ENCODE measurements at places on chromosomes 16 and 17. TPM values are rescaled to one million over a fixed set of nuclear protein-coding genes. Genes with fewer than 3 reads are reported as not detected.

- no peak for DNase-seq
Observed at GRCh38 chr16:28171816-28172215, 39.9 kb downstream of the XPO6 start.

Gene TP53TG3
- polyA plus RNA-seq: not detected

DNA sequence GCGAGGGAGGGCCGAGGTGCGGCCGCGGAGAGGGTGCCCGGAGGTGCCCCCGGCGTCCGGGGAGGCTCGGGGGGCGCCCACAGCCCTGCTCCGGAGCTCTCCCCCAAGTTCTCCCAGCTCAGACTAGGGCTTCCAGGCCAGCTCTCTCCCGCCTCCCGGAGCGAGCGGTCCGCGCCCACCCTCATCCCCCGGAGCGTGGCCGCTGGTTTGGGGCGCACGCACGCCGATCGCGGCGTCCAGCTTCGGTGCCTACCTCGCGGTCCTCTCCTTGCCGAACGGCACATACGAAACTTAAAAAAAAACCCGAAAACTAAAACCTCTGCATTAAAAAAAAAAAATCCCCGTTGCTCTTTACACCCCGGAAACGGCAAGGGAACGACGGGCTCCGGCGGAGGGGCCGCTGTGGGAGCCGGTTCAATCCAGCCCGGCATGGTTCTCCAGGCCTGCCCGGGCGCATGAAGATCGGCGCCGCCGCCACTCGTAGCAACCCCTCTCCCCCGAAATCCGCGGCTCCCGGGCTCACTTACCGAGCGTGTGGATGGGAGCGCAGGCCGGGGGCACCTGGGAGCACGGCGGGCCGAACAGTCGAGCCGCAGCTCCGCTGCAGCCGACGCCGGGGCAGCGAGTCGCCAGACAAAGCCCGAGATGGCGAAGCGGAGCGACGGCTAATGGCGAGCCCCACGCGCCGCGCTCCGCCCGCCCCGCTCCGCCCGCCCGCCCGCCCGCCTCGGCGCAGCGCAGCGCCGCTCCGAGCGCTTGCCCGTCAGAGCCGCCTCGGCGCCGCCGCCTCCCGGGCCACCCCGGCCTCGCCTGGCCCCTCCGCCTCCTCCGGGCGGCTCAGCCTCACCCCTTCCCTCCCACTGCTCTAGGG, 973 bp upstream of the UBTF start:
- peak; percentile 59 for DNase-seq

- DNase-seq: no peak
Observed at GRCh38 chr16:68528233-68528632, 10.9 kb upstream of the ZFP90 start.

- no peak for DNase-seq
Observed at GRCh38 chr17:31446195-31446967, 54.9 kb downstream of the RAB11FIP4 start.

GRCh38 chr17:79937391-79938335, 98.0 kb downstream of the TBC1D16 start:
- DNase-seq: peak; percentile 71

GRCh38 chr16:83851473-83851872, 43.7 kb downstream of the HSBP1 start:
- no peak for DNase-seq

Gene CNTNAP4
- 0.21 TPM for polyA plus RNA-seq

Gene WSCD1
- 5.2 TPM for polyA plus RNA-seq

Gene KRT31
- not detected for polyA plus RNA-seq

Gene ZSCAN10
- polyA plus RNA-seq: not detected

Gene QRICH2
- 6.2 TPM for polyA plus RNA-seq

DNA sequence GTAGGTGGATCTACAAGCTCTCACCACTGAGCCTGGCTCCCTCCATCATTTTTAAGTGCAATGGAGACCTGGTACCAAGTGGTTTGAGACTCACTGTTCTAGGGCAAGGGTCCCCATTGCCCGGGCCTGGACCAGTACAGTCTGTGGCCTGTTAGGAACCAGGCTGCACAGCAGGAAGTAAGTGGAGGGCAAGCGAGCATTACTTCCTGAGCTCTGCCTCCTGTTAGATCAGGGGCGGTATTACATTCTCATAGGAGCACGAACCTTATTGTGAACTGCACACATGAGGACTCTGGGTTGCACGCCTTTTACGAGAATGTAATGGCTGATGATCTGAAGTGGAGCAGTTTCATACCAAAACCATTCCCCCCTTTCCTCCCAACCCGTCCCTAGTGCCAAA, 6.8 kb upstream of the ZNF594 start:
- DNase-seq: no peak

DNA sequence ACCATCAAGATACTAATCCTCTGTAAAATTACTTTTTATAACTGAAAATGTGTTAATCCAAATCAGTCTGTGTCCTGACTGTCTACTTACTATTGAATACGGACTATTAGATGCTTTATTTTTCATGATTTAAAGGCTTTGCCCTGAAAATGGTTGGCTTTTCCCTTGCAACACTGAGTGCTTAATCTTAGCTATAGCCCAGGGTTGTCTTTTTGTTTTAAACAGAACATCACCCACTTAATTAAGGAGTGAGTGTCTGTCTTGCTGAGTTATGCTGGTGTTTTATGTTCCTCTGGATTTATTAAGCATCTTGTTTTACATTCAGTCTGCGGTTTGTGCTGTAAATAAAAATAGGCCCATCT, 11.0 kb downstream of the FTO start:
- no peak for DNase-seq

- DNase-seq: no peak
Observed at GRCh38 chr16:5681966-5682365, 584.4 kb upstream of the EEF2KMT start.

DNA sequence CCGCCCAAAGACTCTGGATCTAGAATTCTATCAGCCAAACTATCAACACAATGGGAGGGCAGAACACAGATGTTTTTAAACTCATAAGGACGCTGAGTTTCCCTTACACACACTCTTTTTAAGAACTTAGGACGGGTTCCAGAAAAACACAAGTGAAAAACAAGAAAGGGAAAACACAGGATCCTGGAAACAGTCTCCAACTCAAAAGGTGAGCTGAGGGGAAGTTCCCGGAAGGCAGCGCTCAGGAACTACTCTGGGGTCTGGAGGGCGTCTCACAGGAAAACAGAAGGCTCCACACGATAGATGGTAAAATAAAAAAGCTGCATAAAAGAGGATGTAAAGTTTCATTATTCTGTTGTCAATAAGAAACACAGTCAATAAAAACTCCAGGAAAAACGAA, 80.2 kb upstream of the DOC2B start:
- DNase-seq: no peak

- DNase-seq: no peak
Observed at GRCh38 chr16:28179354-28179753, 32.4 kb downstream of the XPO6 start.

- no peak for DNase-seq
Observed at GRCh38 chr17:6072157-6072556, 2.0 kb downstream of the WSCD1 start.

- peak; percentile 70 for DNase-seq
Observed at GRCh38 chr16:88473666-88474534, 20.8 kb downstream of the ZFPM1 start.

DNA sequence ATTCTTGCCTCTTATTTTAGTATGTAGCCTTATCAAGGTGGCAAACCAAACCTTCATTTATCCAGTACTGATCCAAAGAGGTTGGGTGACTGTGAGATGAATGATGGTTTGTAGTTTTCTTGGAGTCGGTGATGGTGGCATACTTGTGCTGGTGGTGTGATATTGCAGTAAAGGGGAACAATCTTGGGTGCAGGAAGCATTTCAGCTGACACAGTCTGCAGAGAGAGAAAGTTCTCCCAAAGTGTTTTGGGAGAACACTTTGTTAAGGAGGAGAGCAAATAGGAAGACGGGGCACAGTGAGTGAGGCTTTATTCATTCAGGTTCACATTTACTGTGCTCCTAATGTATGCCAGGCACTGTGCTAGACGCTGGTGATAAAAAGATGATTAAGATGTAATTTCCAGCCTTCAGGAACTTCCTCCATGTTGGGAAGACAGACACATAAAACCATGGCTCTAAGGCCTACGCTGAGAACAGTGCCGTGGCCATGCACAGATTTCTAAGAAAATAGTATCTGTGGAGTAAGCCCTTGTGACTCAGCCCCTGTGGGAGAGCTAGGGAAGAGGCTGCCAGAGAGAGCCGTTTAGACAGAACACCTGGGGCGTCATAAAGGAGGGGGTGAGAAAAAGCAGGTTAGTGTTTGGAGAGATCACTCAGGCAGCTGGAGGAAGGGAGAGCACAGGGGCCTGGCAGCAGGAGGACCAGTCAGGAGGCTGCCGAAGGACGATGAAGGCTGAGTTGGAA, 13.8 kb downstream of the HEATR3 start:
- DNase-seq: no peak

DNA sequence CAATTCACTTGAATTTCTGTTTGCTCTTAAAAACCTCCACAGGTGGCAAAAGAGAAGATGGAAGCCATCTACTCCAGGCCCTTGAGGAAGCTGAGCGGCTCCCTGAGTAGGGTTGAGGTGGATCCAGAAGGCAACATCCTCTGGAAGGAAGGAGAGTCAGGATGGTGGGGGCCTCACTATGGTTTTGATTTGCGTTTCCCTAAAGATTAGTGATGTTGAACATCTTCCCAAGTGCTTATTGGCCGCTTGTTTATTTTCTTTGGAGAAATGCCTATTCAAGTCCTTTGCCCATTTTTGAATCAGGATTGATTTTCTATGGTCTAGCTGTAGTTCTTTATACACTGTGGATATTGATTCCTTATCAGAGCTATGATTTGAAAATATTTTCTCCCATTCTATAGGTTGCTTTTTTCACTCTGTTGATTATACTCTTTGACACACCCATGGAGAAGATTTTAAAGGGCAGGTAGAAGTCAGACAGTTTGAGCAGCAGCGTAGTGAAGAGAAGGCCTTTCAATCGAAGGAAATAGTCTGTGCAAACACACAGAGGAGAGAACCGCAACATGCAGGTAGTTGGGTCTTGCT, 58.6 kb downstream of the WSB1 start:
- no peak for DNase-seq
